ENCODE measurements at places on chromosomes 7 and 10.

DNA sequence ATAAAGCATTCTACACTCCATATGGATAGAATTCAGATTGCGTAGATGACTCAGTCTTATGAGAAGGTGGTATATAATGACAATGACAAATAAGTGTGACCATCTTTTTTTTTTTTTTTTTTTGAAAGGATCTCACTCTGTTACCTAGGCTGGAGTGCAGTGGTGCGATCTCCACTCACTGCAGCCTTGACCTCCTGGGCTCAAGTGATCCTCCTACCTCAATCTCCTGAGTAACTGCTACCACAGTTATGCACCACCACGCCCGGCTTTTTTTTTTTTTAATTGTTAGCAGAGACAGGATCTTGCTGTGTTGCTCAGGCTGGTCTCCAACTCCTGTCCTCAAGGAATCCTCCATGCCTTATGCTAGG, 43.2 kb upstream of the NRP1 start:
- no peak for DNase-seq

GRCh38 chr10:84552478-84552877, 224.1 kb downstream of the CCSER2 start:
- peak; percentile 21 for DNase-seq

DNA sequence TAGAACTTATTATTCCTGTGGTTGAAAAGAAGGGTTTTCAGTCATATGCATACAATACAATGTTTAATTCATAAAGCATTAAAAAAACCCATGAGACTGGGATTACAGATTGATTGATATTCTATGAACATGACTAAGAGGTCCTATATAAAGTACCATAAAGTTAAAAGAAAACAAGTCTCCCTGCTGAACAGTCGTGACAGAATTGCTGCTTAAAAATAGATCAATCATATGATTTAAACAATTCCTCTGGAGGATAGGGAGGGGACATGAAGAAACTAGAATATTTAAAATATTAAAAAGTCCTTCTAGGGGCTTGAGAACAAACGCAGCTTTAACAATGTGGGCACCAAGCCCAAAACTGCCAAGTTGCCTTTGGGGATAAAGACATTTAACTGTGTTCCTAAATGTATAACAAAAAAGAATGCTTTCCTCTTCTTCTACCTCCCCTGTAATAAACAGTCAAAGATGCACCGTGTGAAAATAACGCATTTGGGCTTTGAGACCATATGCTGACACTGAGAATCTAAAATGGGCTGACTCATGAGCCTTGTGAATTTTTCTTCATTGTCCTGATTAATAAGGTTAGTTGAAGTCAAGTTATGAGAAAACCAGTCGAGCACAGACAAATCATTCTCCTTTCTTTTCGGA, 25.8 kb downstream of the TWIST1 start:
- no peak for DNase-seq

- no peak for DNase-seq
Observed at GRCh38 chr7:133051066-133051465, 30.8 kb downstream of the CHCHD3 start.

DNA sequence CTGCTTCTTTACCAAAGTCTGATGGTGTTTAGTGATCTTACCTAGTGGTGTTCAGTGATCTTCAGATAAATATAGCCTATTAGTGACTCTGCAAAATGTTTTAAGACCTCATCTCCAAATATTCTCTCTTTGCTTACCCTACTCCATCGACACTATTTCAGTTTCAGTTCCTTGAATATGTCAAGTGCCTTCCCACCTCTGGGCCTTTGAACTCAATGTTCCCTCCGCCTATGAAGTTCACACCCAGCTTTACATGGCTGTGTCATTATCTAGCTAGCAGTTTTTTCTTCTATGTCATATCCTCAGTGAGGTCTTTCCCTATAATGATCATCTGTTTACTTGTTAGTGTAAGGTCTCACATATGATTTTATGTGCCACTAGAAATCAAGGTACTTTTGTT, 322.6 kb downstream of the DGKB start:
- DNase-seq = no peak

- no peak for DNase-seq
Observed at GRCh38 chr7:41554481-41554880, 148.4 kb downstream of the INHBA start.

GRCh38 chr7:157027568-157028198, 17.2 kb upstream of the MNX1 start:
- DNase-seq = no peak

DNA sequence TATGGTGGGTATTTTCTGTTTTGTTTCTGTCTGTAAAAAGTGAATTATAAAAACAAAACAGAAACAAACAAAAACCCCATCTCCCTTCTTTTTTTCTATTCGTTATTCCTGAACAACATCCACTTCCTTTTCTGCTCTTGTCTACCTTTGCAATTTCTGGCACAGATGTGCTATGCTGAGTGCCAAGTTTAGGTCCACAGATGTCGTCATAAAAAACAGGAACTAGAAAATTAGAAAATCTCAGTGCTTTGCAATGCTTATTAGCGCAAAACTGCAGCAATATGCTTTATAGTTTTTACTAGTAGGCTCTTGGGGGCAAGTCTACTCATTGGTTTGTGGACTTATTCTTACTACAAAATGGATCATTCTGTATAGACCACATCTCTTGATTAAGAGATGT, 94.2 kb upstream of the PRKCQ start:
- no peak for DNase-seq

- no peak for DNase-seq
Observed at GRCh38 chr10:27100813-27101347, 586 bp upstream of the ANKRD26 start.

DNA sequence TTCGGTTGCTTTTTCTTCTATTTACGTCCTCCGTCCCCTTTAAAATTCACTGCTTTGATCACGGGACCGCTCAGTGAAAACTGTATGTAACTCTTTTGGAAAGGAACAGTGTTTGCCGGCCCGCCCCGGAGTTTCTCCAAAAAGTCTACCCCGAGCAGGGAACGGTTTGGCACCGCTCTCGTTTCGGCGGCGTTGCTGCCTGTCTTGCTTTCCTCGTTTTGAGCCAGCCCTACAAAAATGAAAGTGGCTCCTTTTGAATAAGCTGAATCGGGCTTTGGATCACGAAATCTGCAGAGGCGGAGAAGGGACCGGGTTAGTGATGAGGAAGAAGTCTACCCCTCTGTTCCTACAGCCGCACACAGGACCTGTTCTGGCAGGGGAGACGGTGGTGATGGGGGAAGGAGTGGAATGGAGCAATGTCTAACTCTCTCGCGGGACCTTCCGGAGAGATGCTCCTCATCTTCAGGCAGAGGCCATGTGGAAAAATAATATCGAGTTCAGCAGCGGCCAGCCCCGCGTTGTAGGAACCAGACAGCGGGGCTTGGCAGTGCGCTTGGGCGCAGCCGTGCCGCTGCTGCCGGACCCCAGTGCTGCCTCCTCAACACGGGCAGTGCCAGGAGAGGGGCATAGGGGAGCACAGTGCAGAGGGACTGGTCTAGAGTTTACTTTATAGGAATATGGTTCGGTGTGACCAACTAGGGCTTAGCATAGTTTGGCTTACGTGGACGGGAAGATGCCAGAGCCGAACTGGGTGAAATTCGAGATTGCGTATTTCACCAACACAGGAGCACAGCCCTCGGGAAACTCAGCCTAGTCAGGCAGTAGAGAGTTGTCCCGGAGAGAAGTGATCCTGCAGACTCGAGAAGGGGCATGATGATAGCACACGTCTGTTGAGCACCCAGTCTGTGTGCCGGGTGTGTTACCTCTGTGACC, 1.4 kb downstream of the HTRA1 start:
- no peak for DNase-seq

- DNase-seq = no peak
Observed at GRCh38 chr7:31883761-31884164, 186.4 kb downstream of the PDE1C start.

- DNase-seq = no peak
Observed at GRCh38 chr7:48899932-48900331, 24.4 kb upstream of the CDC14C start.

GRCh38 chr10:102645741-102646609, 1.7 kb downstream of the TRIM8 start:
- DNase-seq = no peak

DNA sequence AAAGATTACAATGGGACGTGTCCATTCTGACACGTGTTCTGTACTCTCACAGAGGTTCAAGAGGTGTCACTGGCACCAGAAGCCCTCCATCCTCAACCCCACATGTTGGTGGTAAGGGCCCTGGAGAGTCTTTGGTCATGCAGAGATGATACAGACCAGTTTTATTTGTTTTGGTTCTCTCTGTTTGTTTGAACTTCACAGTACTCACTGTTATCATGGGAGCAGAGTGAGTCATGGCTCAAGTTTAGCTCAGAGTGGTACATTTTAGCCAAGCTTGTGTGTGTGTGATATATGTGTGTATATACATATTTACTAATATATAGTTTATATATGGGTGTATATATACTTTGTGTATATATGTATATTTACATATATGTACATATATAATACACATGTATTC, 935.6 kb downstream of the GRID1 start:
- DNase-seq = no peak

DNA sequence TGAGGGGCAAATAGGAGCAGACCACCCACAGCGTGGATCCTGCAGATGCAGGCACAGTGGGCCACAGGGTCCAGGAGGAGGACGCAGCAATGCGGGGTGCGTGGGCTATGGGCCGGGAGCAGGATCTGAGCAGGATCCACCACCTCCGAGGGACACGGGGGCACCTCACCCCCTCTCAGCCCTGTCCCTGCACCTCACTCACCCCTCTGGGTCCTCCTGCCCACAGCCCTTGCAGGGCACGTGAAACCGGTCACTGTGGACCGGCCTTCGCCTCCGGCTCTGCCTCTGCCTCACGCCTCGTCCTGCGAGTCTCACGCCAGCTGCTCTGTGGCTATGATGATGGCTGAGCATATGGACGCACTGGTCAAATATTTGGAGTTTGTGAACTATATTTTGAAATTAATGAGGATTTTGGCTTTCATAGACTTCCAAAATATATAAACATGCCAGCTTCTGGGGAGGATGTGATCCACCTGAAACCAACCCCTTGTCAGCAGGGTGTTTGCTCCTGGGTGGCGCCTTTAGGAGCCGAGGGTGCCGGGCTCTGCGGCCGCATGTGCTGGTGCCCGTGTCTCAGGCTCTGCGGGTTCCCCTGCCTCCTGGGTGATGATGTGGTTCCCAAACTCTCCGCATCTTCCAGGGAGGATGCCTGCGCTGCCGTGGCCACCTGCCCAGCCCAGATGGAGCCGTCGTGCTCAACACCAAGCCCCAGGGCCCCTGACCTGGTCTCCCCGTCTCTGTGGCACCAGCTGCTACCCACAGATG, 11.3 kb upstream of the ADGRA1 start:
- no peak for DNase-seq

GRCh38 chr10:48788554-48788953, 103.9 kb downstream of the WDFY4 start:
- DNase-seq = no peak

DNA sequence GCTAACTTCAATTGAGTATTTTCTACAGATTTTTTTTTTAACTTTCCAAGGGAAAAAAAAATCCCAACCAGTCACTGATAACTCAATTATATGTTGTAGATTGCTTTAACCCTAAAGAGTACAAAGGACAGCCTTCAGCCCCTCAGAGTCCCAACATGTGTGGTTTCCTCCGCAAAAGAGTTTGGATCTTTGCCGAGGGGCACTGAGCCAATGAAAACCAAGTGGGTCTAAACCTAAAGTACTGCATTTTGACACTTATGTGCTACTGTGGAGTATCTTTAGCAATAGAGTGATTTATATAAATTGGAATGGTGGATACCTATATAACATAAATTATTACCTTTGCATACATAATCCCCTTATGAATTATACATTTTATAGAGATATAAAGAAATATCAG, 91.5 kb downstream of the SEMA3D start:
- no peak for DNase-seq

DNA sequence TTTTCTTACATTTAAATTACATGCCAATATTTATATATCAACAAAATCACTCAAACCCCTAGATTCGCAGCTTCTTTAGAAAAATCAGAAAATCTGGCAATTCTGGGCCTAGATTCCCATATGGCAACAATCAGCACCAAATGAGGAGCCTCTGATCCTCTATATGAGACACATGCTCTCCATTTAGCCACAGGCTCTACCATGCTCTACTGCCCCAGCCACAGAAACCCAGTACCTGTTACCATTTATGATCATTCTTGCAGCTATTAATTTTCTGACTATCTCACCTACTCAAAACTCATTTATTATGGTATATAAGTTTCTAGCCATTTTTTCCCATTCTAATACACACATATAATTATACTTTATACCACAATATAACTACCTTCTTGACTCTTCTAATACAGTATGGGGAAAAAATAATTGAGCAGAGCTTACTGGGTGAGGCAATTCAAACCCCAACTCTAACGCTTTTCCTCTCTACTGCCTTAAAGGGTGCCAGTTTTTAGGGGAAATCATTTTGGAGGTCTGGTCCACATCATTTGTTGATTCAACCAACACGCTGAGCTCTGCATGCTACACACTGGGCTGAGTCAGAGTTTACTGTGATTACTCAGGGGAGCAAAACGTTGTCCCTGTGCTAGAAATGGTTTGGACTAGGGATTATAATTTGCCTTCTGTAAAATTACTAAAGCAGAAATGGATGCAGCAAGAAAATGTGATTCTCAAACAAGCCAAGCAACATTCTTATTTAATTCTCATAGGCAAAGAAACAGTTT, 11.6 kb downstream of the PDLIM1 start:
- DNase-seq = no peak

GRCh38 chr10:5283305-5284158, 81.2 kb upstream of the UCN3 start:
- peak; percentile 11 for DNase-seq

DNA sequence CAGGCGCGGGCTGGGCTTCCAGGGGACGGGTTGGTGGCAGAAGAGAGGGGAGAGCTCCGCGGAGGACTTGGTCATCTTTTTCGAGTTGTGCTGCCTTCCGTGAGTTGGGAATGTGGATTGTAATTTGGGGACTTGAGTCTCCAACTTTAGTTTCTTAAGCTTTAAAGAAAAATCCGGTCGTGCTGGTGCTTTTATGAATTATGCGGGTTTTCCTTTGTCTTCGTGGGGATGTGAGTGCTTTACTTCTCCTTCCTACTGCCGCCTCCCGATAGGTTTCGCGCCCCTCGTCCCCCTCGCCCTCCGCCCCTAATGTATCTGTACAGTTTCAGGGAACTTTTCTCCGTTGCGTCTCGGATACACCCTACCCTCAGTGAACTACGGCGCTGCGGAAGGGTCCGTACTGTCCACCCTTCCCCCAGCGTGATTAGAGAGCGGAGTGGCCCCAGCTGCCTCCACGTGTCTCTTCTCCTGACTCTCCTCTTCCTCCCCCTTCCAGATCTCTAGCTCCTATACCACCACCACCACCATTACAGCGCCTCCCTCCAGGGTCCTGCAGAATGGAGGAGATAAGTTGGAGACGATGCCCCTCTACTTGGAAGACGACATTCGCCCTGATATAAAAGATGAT, 649 bp downstream of the SCD start:
- no peak for DNase-seq

- no peak for DNase-seq
Observed at GRCh38 chr10:43190775-43191174, 52.5 kb downstream of the CSGALNACT2 start.

- DNase-seq = no peak
Observed at GRCh38 chr7:148624735-148625134, 34.2 kb downstream of the C7orf33 start.

- DNase-seq = no peak
Observed at GRCh38 chr7:47326220-47326619, 255.7 kb downstream of the TNS3 start.

Measured in NCI-H1092 (cell line).